ENCODE measurements at places on chromosomes 6 and 20. TPM values are rescaled to one million over a fixed set of nuclear protein-coding genes. Genes with fewer than 3 reads are reported as not detected.

ADGRB3 gene
- 5.9 TPM for polyA plus RNA-seq

LINC00237 gene
- not detected for polyA plus RNA-seq

LGSN gene
- 1.4 TPM for polyA plus RNA-seq

MYB gene
- 5.7 TPM for polyA plus RNA-seq

FAXC gene
- 5.8 TPM for polyA plus RNA-seq

TMEM74B gene
- polyA plus RNA-seq: 5.2 TPM

GSTA2 gene
- 0.71 TPM for polyA plus RNA-seq

RRAGD gene
- polyA plus RNA-seq: 34.7 TPM

FRS3 gene
- polyA plus RNA-seq: 5.0 TPM

OOEP gene
- polyA plus RNA-seq: not detected

ELOVL5 gene
- polyA plus RNA-seq: 84.0 TPM

CAGE1 gene
- polyA plus RNA-seq: 0.38 TPM

C6orf136 gene
- 24.1 TPM for polyA plus RNA-seq

RIN2 gene
- 38.1 TPM for polyA plus RNA-seq
